ENCODE measurements at places on chromosomes 5 and 9.

DNA sequence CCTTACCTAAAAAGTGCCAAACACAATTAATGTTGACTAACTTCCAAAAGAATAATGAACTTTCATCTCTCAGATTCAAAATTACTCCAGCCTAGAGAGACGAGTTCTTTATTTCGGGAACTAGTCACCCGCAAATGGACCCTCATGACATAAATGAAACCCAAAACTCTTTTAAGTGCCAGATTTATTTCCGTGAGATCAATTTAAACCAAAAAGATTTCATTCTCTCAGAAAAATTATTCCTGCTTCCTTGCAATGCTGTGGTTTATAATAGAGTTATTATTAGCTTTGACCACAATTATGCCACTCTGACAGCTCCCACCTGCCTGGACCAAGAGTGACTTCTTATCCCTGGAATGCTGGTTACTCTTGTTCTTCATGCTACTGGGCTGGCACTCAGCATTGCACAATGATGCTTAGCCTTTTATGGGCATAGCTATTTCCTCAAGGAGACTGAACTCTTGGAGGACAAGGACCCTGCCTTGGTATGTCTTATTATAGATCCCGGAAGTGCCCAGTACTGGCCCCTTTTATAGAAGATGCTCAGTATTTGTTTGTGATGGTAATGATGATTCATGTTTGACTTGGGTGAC is 183.5 kb downstream of the SNX18 start:
- DNase-seq, result no peak

DNA sequence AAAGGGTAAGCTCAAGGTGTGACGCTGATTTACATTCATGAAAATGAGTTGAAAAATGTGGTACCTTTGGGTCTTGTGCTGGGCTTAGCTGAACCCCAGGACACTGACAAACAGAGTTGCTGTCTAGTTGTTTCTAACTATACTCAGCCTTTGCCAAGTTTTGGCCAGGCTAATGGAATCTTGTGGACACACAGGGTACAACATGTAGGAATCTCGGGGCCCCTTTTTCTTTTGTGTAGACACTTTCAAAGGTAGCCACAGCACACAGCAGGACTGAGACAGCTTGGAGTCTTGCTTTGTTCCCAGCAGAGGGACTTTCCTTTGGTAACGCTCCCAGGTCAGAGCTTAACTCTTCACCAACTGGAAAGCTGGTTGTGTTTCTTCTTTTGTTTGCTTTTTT is 7.8 kb downstream of the LIX1 start:
- no peak for DNase-seq

- DNase-seq, result no peak
These were observed 60.4 kb downstream of the PJA2 start for GRCh38 chr5:109349388-109349787.

GRCh38 chr9:21902136-21902535 is 92.1 kb downstream of the CDKN2A start:
- DNase-seq, result no peak

GRCh38 chr9:114348906-114349482 is 19.3 kb downstream of the ORM2 start:
- no peak for DNase-seq

- DNase-seq, result no peak
These were observed 405.3 kb downstream of the TLE4 start for GRCh38 chr9:79977074-79977435.

GRCh38 chr9:123336449-123336848 is 19.5 kb upstream of the CRB2 start:
- no peak for DNase-seq

GRCh38 chr5:175895686-175896102 is 24.3 kb downstream of the CPLX2 start:
- DNase-seq, result peak; percentile 21

DNA sequence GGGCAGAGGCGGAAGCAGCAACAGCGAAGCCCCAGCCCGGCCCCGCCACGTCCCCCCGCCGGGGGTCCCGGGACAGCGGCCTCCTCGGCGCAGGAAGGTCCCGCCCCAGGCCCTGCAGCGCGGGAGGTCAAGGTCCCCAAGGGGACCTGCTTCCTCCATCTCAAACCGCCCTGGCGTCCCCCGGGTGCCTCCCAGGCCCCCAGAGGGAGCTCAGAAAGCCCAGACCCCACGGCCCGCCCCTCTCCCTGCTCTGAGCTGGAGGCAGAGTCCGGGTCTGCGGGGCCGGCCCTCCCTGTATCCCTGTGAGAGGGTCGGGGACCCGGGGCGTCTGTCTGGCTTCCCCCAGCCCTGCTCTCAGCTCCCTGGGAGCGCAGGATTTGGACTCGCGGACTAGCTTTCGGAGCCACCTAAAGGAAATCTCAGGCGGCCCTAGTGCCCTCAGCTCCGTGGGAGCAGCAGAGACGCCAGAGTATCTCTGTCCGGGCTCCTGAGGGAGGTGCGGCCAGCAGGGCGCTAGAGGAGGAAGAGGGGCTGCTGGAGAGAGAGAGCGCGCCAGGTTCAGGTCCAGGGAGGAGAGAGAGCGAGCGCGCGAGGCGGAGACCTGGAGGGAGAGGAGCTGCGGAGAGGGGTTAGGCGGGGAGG is 30.7 kb downstream of the EXOC3 start:
- DNase-seq, result no peak

DNA sequence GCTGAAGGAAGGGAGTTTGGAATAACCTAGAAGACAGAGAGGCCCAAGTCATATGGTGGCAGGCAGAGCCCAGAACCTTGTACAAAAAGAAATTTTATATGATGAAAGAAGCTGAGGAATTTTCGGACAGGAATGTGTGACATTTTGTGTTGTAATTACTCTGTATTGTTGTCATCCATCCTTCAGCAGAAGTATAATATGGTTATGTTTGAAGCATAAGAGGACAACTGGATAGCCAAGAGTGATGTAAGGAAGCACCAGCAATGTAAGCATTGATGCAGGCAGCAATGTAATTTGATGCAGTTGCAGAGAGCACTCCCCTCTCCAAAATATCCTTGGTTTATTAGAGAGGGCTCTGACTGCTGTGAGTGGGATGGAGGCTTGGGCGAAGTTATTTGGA is 19.1 kb upstream of the SNX2 start:
- DNase-seq, result no peak

DNA sequence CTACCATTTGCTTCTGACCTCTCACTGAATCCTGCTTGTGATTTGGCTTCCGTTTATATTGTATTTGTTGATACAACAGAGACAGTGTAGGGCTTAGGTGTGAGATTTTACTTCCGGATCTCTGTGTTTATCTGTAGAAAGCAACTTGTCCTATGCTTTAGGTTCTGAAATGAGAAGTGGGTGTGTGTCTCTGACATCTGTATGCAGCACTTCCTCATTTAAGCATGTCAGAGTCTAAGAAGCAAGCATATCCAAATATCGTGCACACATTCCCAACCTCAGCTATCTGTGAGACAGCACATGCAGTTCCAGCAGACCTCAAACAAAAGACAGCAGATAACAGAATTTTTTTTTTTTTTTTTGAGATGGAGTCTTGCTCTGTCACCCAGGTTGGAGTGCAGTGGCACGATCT is 16.3 kb downstream of the KLF9 start:
- DNase-seq, result no peak

- no peak for DNase-seq
These were observed 120.3 kb upstream of the SPATA31C2 start for GRCh38 chr9:88258601-88259000.

GRCh38 chr9:68843239-68843638 is 138.2 kb downstream of the PIP5K1B start:
- DNase-seq, result no peak

DNA sequence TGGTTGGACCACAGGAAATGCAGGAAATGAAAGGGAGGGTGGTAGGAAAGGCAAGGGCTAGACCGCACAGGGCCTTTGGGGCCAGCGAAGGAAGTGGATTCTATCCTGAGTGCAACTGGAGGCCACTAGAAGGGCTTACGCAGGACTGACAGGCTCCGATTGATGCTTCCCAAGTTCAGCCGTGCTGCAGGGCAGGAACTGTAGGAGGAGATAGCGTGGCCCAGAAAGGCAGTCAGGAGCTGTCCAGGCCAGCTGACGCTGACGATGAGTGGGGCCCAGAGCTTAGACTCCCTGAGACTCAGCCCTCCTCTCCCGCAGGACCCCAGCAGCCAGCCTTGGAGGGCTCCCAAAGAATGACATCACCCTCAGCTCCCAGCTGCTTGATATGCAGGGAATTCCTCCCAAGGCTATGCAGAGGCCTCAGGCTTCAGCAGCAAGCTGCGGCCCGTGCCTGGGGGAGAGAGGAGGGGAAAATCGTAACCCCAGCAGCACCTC is 48.8 kb downstream of the KCNIP1 start:
- no peak for DNase-seq

DNA sequence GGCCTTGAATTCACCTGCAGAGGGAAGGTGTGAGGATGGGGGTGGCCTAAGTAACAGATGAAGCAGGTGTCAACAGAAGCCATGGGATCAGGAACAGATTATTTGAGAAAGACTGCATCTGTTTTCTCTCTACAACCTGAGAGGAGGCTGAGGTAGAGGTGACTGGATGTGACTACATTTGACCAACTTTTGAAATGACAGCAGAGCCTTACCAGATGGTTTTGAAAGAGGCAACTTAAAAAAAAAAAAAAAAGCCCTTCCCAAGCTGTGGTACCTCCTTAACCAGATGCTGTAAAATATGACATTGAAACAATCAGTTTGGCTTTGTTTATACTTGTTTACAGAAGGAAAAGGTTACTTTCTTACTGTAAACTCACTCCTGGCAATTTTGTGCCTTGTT is 108.6 kb downstream of the TRIO start:
- DNase-seq, result no peak

- DNase-seq, result no peak
These were observed 7.0 kb downstream of the BARHL1 start for GRCh38 chr9:132589148-132590036.

GRCh38 chr5:137567226-137567625 is 68.1 kb upstream of the SPOCK1 start:
- DNase-seq, result no peak

DNA sequence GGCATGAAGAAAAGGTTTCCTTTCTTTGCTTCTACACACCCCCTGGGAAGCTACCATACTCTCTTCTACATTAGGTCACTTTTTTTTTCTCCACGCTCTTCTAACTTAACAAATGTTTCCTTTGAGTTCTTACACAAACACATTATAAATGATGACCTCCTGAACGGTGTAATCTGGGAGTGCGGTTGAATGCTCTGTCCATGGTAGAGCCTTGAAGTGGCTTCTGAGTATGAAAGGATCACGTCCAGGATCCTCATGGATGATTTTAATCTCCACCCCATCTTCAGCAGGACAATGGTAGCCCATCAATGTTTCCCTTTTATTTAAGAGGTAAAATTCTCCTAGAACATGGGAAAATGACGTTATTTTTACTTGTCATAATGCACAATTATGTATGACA is 587.3 kb downstream of the SEMA5A start:
- DNase-seq, result no peak

GRCh38 chr9:20048437-20048836 is 259.6 kb upstream of the SLC24A2 start:
- no peak for DNase-seq
